Nucleus accumbens (tissue), 56 donors: ENCODE measurements at places on chromosomes 12 and 14.

- DNase-seq: peak; percentile 73
Observed at GRCh38 chr14:41605550-41606281, 960 bp upstream of the LRFN5 start.

- DNase-seq: no peak
Observed at GRCh38 chr12:59839514-59839913, 243.7 kb downstream of the SLC16A7 start.

GRCh38 chr12:19671695-19672094 is 232.4 kb downstream of the AEBP2 start:
- DNase-seq: no peak

DNA sequence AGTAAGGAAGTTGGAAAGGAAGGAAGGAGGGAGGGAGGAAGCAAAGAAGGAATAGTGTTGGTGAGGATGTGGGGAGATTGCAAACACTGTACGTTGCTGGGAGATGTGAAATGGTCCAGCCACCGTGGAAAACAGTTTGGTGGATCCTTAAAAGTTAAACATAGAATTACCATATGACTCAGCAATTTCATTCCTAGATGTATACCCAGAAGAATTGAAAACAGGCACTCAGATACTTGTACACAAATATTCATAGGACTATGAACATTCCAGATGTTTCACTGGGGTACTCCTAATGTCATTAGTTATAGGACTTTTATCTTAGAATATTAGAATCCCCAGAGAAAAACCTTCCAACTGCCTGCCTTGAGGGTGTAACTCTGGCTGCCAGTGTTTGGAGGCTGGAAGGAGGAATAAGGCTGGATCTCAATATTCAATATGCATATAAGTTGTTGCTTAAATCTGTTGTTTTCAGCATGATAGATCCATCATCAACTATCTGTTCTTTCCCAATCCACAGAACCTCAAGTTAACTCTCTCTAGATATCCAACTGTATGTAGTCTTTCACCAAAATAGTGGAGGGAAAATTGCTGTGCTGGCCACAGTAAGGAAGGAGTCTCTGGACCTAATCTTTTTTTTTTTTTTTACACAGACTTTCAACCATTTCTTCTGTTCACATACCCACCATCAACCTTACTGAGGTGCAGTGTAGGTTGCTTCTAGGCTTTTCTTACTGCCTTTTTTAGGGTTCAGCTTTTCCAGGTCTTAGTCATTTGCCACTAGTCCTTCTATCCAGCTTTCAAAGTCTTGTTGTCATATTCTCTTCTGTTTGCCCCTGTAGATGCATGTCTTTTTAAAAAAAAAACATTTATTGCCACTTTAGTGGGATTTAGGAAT is 94.5 kb downstream of the DNAI7 start:
- no peak for DNase-seq

- DNase-seq: no peak
Observed at GRCh38 chr12:45368841-45369489, 153.1 kb downstream of the ANO6 start.

DNA sequence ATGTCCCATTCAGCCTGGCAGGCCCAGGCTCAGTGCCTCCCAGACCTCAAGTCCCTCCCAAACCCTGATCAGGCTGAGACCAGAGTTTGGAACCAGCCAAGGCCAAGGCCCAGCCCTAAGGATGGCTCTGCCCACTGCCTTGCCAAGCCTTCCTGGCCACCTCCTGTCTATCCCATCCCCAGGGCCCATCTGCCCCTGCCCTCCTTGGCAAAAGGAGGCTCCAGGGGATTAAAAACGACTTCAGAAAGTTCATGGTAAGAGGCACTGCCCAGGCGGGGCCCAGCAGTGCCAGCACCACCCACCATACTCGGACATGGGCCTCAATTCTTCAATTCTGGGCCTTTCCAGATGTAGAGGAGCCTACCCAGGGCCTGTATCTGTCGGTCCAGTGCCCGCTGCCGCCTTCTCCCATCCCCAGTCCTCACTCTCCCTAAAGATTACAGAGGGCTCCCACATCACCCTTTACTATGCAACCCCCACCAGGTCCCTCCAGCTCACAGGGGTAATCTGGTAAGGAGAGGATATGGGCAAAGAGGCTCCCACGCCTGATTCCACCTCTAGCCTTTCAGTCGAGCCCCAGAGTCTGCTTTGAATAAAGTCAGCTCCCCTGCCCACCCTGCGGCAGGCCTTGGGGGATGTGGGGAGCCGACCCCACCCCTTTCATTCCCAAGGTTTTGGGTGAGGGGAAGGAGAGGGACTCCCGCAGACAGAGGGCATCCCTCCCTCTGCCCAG is 932 bp downstream of the ADCY6 start:
- DNase-seq: no peak

GRCh38 chr12:25959071-25959961 is 834 bp downstream of the RASSF8 start:
- no peak for DNase-seq

- DNase-seq: peak; percentile 9
Observed at GRCh38 chr12:130538343-130539095, 177.6 kb downstream of the RIMBP2 start.

DNA sequence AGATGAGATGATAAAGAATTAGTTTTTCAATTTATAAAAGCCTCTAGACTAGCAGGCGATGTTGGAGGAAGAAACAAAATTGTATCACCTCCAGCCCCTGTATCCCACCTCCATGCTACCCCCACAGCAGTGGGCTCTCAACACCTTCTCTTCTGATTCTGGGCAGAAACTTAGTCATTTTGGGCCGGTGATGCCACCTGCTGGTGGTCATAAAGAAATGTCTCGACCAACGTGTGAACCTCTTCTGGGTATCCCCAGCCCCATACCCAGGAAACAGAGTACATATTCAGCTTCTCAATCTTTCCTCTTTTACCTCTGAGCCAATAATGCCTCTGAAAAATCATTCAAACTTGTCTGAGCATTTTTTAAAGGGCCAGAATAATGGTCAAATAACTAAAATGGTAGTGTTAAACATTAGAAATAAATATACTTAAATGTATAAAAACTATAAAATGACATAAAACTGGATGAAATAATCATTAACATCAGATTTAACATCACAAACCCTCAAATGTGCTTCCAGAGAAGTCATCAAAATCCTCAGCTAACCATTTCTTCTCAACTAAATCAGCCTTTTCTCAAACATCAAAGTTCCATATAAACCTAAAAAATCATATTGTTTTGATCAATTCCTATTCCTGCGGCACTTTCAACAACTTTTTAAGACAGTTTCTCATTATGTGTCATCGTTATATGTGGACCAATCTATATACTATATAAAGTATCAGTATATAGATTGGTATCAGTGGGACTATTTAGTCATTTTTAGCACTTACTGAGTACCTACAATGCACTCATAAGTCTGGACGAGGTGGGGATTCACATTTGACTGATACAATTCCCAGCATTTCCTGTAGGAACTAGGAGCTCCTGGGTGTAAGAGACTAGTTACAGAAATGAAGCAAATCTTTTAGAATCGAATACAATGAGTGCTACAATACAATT is 69.4 kb downstream of the ATXN2 start:
- DNase-seq: peak; percentile 13
